ENCODE measurements at places on chromosomes 13 and 19.

- DNase-seq: no peak
Observed at GRCh38 chr19:46100344-46100743, 24.1 kb downstream of the IGFL3 start.

- no peak for DNase-seq
Observed at GRCh38 chr13:24627090-24627714, 53.0 kb upstream of the ATP12A start.

- DNase-seq: peak; percentile 7
Observed at GRCh38 chr13:109904218-109904617, 117.8 kb upstream of the IRS2 start.

DNA sequence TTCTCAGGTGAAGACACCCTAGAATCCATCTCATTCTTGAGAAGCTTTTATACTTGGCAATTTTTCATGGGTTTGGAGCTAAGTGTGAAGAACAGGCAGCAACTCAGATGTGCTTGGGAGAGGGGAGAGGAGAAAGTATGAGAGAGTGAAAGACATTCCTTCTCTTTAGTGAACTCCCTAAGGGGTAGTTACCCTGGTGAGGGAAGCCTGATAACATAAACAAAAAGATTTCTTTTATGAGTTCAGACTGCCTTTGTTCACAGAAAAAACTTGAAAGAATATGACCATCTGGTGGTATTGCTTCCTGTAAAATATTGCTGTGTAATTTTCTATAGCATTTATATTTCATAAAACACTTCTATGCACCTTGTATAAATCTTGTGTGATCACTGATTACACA, at the start of gene STOML3:
Gene STOML3 (minus strand): TSS at position 139 of the 400 bp plus-strand sequence. CDS start 110 bp downstream, at position 29.
- DNase-seq: no peak

GRCh38 chr19:47531640-47532387, 17.0 kb upstream of the NAPA start:
- no peak for DNase-seq

DNA sequence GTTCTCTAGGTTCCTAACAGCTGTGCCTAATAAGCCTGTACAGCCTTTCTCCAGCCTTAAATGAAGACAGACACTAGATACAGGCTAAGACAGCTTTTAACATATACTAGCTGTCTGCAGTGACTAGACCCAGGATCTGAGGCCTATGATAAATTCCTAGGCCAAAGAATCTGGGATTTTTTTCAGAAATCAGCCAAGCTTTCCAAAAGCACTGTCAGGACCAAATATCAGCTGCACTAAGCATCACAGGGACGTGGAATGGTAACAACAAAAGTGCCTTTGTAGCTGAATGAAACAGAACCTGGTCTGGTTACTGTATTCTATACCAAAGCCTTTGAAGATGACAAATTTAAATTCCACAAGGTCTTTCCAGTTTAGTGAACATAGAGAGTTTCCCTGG, 77.9 kb upstream of the DOCK9 start:
- DNase-seq: no peak

GRCh38 chr13:75426421-75426820, 55.5 kb downstream of the TBC1D4 start:
- no peak for DNase-seq

GRCh38 chr19:12035220-12036172, at the start of gene ZNF433:
TSS of gene ZNF433 (minus strand) at chr19:12035679. CDS start at chr19:12035539, 140 bp downstream.
- peak; percentile 47 for DNase-seq

GRCh38 chr13:33838647-33839046, 20.7 kb downstream of the RFC3 start:
- no peak for DNase-seq

DNA sequence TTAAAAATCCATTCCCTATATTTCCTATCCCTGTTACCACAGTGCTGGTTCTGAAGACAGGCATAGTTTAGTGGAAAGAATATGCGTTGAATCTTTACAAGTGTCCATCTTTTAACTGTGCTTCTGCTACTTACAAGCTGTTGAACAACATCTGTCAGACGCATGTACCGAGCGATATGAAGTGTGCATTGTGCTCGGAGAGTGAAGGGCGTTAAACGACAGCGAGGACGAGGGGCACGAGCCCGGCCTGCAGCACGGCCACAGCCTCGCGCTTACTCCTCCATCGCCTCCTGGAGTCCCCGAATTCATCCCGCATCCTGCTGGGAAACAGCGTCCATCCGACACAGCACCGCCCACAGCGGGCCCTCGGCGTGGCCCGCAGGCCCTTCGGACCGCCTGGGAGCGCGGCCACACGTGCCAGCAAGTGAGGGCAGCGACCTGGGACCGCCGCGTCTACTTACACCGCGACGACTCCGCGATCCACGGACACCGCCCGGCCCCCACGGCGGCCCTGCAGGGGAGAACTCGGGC, 514 bp downstream of the PCID2 start:
- no peak for DNase-seq

- DNase-seq: no peak
Observed at GRCh38 chr13:74528734-74529513, 394.7 kb upstream of the KLF12 start.
